Smooth muscle cell of the pulmonary artery (primary cell): ENCODE measurements at places on chromosomes 5 and 9. TPM values are rescaled to one million over a fixed set of nuclear protein-coding genes. Genes with fewer than 3 reads are reported as not detected.

The STOML2 gene
- 99.2 and 132 TPM in 2 replicates for total RNA-seq

The PCDHGA10 gene
- 8.3 and 9.4 TPM in 2 replicates for total RNA-seq

The GRM6 gene
- not detected in 2 replicates for total RNA-seq

The SCGB3A2 gene
- not detected in 2 replicates for total RNA-seq

The PCDHAC2 gene
- 0.43 and 1.3 TPM in 2 replicates for total RNA-seq
